ENCODE measurements at places on chromosomes 2 and 18.

DNA sequence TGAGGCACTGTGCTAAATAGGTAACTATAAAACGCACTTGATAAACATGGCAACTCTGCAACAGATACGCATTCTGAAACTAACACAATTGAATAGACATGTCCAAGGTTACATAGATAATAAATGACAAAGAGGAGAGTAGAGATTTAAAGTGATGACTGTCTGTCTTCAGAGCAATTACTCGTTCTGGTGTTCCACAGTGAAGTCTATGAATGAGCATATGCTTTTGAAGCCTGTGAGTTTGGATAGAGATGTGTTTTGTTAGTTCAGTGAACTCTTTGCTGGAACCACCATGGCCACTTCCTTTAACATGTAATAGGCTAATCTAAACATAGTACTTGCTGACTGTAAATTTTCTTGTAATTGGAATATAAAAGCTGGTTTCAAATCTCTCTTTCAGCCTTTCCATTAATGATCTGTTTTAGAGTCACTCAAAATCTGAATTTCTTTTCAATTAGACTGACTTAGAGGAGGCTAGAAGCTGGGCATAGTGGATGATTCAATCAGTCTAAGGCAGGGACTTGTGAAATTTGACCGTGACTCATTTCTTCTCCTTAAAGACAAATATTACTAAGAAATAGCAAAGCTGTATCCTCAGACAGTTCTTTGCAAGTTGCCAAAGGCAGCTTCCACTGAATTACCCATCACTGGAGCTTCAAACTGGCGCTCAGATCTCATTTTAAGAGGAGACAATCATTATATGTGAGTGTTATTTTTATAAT is 1130.1 kb upstream of the CELF4 start:
- DNase-seq, result no peak

- DNase-seq, result no peak
Observed at GRCh38 chr2:197383825-197384224, 51.0 kb downstream of the SF3B1 start.

DNA sequence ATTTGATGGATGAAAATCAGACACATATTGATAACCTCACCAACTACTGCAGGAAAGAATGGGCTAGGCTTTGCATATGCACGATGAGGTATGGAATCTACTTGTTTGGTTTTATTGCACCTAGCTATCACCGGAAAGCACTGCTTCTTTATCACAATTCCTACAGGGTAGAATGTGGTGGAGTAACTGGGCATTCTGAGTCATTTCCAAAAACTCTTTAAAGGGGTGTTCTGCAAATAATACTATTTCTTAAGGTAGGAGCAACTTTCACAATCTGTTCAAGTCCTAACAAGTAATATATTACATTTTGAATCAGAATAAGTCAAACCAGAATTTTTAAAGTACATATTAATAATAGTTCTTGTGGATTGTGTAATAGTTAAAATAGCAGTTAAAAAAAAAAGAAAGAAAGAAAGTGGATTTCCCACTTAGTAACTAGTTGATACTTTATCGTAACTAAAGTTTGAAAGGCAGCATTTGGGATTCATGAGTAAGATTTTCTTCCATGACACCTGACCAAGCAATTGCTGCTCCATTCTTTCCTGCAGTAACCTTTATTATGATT is 40.5 kb downstream of the INO80C start:
- no peak for DNase-seq

GRCh38 chr2:145541028-145541427 is 1021.1 kb upstream of the ZEB2 start:
- DNase-seq, result no peak

All from stimulated activated CD8-positive, alpha-beta memory T cell treated with anti-CD3 and anti-CD28 coated beads, Interleukin-15, amount 100 ng/mL, for 1 hour (primary cell).